ENCODE measurements at places on chromosomes 12 and 14. TPM values are rescaled to one million over a fixed set of nuclear protein-coding genes. Genes with fewer than 3 reads are reported as not detected.

The CLEC6A gene
- not detected for total RNA-seq

The B3GNT4 gene
- 8.3 TPM for total RNA-seq

DNA sequence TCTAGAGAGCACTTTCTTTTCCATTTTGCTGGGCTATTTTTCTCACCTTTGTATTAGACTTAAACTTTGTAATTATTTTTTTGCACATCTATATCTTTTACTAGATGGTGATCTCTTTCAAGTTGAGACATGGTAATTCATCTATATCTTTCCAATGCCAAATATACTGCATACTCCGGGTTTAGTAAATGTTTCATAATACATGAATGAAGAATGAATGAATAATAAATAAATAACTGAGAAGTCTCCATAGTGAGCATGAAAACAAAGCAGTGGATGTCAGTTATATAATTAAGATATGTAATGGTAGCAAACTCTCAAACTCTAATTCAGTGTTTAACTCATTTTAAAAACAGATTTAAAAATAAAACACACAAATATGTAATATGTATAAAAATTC lies 342.5 kb upstream of the KITLG start:
- DNase-seq: no peak

- no peak for DNase-seq
Observed at GRCh38 chr14:96145116-96145864, 59.3 kb upstream of the BDKRB2 start.

DNA sequence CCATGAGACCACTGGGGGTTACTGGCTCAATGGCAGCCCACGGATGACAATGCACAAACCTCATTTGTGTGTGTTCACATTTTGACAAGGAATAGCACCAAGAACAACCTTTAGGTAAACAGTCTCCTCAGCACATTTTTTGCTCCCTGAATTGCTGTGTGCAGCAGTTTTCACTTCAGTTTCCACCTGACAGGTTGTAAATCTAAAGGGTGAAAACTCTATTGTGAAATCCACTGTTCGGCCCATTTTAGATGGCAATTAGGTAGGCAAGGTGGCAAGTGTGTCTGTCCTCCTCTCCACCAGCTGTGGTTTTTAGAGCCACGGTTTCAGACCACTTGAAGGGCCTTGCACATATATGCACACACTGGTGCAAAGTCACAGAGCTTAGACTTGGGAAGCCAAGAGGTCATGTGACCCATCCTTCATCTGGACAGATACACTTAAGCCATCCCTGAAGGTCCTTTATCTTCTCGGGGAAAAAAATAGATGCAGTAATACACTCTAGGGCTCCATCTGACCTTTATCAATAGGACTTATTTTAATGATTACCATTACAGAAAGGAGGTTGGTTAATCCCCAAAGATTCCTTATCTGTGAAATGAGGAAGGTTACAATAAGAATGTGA lies 23.2 kb downstream of the HAL start:
- no peak for DNase-seq

- peak; percentile 47 for DNase-seq
Observed at GRCh38 chr12:119659289-119659897, 8.5 kb upstream of the PRKAB1 start.

Data from cerebellum (tissue), 4 donors.